NCI-H524 treated with DMSO at 0.1 percent for 48 hours (cell line): ENCODE measurements at places on chromosomes 2 and 18.
A peak's percentile ranks its signal among the peaks of the same experiment; 100 is the strongest.

GRCh38 chr2:238509151-238509835, 82.6 kb downstream of the ASB1 start:
- DNase-seq, result no peak

DNA sequence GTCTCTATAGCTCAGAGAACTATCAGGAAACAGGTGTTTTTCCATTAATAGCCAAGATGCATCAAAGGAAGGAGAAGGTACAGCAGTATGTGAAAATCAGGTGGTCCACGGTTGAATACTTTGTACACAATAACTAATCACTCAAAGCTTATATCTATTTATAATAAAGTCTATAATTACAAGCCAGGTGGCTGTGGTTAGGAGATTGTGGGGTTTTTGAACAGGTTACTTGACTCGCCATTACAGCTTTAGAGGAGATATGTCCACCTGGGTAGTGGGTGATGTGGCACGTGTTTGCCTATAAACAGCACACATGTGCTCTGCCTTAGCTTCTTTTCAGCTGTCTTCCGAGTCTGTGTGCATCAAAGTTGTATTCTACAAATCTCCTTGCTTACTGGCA, 892.2 kb upstream of the ZEB2 start:
- no peak for DNase-seq

- DNase-seq, result peak; percentile 76
Observed at GRCh38 chr18:29465526-29465925, 1288.6 kb upstream of the CDH2 start.

GRCh38 chr18:32389858-32390257, 80.8 kb downstream of the GAREM1 start:
- DNase-seq, result no peak

DNA sequence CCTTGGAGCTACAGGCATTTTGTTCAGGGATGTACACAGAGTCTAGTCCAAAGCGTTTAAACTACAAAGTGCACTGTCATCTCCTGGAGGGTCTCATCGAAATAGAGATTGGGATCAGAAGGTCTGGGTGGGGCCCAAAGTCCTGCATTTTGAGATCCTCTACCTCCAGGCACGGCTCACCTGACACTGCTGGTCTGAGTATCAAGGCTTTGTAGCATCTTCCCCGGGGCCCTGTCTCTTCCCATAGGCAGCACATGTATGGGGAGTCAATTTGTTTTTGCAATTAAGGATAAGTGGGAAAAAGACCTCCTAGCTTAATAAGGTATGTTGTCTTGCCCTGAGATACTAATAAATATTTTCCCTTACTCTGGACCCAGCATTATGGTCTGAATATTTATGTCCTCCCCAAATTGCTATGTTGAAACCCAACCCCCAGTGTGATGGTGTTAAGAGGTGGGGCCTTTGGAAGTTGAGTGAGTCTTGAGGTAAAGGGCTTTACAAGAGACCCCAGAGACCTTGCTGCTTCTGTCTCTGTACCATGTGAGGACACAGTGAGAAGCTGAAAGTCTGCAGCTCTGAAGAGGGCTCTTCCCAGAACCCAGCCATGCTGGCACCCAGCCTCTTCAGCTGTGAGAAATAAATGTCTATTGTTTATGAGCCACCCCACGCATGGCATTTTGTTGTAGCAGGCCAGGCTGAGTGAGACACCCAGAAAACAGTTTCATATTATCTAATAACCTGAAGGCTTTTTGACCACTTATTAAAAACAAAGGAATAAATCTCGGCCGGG, 258.7 kb upstream of the HS6ST1 start:
- no peak for DNase-seq

DNA sequence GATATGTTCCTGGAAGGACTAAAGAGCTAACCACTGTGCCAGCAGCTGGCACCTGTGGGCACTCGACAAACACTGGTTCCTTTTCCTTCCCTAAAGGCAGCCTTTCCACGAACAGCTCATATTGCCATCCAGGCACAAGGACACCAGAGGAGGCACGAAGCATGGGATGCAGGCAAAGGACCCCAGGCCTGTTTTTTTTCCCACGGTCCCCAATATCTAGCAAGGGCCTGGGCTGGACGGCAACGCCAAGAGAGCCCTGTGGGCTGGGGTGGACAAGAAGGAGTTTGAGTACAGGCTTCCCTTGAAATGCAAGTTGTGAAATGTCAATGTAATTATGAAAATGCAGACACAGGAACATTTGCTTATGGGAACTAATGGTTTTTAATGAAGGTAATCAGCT, 135.9 kb downstream of the CYP26B1 start:
- no peak for DNase-seq

GRCh38 chr18:13577091-13577697, 149.2 kb downstream of the FAM210A start:
- DNase-seq, result no peak

GRCh38 chr18:46622999-46623398, 34.0 kb downstream of the LOXHD1 start:
- DNase-seq, result peak; percentile 10

DNA sequence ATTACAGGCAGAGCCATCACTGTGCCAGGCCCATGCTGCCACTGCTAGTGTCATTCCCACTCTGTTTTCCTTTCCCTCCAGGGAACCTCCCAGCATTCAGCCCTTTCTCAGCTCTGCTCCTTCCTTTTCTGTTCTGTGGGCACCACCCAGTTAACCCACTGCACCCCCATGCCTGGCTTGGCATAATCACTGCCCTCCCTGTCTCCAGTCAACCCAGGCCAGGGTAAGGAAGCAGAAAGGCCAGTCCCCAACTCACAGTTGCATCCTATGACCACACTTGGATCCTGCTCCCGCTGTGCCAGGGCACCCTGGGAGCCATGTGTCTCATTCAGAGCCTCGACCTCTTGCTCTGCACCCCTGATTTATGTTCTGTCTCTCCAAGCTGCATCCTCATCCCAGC, 32.2 kb downstream of the DPYSL5 start:
- DNase-seq, result no peak
